ENCODE measurements at places on chromosomes 7 and 10.
A peak's percentile ranks its signal among the peaks of the same experiment; 100 is the strongest.

GRCh38 chr10:106401161-106401560, 763.3 kb downstream of the SORCS1 start:
- DNase-seq, result no peak

GRCh38 chr10:30442019-30442606, 8.1 kb downstream of the MAP3K8 start:
- DNase-seq, result no peak

GRCh38 chr7:121941830-121942229, 68.9 kb downstream of the PTPRZ1 start:
- no peak for DNase-seq

DNA sequence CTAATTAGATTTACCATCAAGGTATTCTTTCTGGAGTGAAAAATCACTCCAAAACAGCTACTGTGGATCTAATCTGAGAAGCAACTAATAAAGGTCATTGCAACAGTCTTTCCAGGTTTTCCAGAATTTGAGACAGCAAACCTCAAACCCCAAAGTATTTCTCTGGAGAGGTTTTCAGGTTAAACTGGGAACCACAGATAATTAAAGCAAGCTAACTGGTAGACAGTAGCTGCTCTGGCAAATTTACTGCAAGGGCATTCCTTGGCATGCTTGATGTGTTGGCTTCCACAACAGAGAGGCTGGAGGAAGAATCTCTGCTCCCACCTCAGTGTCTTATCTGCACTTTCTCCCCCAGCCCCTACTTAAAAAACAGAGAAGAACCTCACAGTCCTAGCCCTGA, 140.0 kb upstream of the NRBF2 start:
- DNase-seq, result no peak

DNA sequence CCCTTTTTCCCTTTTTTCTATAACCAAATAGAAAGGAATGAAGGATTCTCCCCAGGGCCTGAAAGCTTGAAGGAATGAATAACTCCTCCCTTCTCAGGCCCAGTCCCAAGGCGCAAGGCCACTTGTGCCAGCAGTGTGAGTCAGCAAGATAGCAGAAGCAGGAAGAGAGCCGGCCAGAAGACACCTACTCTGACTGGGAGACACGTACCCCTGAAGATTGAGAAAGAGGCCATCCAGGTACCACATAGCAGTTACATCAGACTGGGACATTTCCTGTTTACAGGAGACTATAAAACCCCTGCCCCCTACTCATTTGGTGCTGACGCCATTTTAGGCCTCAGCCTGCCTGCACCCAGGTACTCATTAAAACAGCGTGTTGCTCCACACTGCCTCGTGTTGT, 65.5 kb downstream of the LRRC17 start:
- DNase-seq, result no peak

DNA sequence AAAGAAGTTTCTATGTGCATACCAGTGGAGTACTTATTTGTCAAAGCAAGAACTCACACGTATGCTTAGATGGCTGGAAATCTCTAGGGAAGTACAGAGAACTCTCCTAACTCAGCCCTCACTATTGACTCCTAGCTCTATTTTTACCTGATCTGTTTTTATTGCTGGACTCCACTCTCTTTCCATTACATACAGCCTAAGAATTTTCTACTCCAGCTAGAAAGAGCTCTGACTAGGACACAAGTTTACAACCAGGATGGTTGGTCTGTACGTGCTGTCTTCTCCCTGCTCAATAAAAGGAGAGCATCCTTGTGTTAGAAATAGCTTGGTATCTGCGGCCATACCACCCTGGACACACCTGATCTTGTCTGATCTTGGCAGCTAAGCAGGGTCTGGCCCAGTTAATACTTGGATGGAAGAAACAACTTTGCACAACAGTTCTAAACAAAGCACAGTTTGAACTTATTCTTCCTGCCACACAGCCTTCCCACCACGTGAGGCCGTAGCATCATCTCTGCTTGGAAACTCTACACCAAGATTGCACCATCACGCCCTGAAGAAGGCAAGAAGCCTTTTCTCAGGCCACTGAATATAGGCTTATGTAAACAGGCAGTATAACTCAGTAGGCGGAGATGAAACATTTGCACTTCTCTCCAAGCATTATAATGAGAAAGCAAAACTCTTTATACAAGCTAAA, 50.7 kb downstream of the KCNMA1 start:
- DNase-seq, result no peak

DNA sequence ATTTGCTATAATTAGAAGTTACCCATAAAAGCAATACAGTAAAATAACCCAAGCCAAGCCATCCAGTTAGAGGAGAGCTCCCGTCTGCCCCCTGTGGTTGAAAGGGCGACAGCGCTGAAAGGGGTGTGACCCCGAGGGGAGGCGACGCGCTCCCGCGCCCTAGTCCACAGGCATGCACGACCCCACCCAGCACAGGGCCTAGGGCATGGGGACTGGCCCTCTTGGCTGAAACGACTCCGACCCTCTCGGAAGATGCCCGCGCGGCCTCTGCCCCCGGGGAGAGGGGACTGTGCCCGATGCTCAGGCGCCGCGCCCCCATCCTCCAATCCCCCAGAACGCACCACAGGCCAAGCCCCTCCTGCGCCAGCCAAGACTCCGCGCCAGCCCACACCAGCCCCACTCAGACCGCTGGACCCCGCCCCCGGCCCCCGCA, 64.0 kb downstream of the CSGALNACT2 start:
- peak; percentile 41 for DNase-seq

DNA sequence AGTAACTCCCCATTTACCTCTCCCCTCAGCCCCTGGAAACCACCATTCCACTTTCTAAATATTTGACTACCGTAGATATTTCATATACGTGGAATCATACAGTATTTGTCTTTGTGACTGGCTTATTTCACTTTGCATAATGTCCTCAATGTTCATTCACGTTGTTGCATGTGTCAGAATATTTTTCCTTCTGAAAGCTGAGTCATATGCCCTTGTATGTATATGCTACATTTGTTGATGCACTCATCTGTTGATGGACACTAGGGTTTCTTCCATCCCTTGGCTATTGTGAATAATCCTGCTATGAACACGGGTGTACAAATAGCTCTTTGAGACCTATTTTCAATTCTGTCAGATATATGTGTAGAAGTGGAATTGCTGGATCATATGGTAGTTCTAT, 25.8 kb upstream of the TSPAN13 start:
- DNase-seq, result no peak

DNA sequence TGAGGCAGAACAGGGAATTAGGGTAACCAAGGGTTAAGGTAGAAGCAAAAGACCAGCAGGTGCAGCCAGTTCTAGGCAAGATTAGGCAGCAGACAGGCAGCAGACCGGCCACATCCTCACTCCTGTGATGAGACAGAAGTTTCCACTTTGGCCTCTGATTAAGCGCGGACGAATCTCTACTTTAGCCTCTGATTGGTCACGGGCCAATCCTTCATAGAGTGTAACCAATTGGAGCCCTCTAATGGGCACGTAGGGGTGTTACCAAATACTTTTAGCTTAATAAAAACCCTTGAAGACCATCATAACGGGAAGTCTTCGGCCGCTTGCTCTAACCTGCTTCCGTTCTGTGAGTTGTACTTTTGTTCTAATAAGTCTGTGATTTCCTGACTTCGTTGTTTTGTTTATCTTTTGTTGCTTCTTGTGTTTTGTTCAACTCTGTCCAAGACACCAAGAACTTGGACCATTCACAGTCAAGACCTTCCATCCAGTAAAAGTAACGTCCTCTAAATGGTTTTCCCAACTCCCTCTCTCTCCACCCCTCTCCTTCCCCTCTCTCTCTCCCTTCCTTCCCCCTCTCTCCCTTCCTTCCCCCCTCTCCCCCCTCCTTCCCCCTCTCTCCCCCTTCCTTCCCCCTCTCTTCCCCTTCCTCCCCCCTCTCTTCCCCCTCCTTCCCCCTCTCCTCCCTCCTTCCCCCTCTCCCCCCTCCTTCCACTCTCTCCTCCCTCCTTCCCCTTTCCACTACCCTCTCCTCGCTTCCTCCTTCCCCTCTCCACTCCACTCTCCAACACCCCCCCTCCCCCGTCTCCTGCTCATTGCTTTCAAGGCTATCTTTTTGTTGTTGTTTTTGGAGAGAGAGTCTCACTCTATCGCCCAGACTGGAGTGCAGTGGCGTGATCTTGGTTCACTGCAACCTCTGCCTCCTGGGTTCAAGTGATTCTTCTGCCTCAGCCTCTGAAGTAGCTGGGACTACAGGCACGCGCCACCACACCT, 13.2 kb upstream of the MALSU1 start:
- DNase-seq, result no peak

DNA sequence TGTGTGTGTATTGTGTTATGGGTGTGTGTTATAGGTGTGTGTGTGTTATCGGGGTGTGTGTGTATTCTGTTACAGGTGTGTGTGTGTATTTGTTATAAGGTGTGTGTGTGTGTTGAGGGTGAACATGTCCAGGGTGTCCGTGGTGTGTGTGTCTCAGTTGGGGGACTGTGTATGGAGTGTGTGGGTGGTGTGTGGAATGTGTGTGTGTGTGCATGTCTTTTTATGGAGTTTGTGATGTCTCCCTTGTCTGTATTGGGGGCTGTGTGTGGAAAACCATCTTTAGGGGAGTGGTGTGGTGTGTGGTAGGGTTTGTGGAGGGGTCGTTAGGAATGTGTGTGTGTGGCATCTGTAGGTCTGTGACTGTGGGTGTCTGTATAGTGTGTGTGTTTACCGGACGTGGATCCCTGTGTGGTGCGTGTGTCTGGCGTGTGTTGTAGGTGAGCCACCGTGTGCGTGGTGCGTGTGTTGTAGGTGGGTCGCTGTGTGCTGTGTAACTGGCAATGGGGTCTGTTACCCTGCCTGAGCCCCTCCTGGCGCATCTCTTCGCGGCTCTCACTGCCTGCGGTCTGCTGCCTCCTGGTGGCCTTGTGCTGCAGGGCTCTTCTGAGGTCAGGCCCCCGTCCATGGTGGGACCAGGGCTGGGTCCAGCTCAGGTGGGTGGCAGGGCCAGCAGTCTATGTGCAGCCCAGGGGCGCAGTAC, 61.7 kb downstream of the PALD1 start:
- no peak for DNase-seq

DNA sequence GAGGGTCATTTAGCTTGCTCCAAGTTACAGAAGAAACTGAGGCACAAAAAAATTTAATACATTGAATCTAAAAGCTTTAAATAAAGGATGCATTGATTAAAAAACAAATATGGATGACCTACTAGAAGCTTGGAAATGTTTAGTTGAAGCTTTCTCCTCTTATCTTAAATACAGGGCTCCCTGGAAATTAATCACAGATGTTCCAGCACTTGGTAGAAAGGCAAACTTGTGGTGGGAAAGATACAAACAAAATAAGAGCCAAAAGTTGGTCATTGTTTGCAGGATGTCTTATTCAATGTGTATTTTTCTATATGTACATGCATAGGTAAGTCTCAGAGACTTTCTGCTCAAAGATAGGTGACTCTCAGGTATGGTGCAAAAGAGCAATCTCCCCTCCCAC, 40.7 kb upstream of the LYZL1 start:
- no peak for DNase-seq

GRCh38 chr7:85713171-85713570, 526.3 kb upstream of the SEMA3D start:
- DNase-seq, result no peak

DNA sequence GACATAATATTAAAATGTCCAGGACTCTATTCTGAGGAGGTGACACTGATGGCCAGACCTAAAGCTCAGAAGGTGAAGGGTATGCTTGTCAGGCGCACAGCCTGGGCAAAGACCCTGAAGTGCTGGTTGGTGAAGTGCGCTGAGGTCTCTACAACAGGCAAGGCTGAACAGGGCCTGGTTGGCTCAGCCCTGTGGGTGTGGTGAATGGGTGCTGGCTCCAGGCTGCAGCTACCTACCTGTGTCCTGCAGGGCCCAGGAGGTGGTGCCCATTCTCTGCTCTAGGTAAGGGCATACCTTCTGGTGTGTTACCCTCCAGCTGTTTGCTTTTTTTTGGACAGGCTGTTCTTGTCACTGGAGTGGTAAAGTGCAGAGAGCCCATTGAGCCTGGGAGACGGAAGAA, 85.1 kb downstream of the RAMP3 start:
- DNase-seq, result no peak

- DNase-seq, result no peak
Measured at GRCh38 chr10:50605269-50605950, 18.3 kb downstream of the SGMS1 start.

GRCh38 chr10:106864031-106864430, 300.5 kb downstream of the SORCS1 start:
- DNase-seq, result no peak

DNA sequence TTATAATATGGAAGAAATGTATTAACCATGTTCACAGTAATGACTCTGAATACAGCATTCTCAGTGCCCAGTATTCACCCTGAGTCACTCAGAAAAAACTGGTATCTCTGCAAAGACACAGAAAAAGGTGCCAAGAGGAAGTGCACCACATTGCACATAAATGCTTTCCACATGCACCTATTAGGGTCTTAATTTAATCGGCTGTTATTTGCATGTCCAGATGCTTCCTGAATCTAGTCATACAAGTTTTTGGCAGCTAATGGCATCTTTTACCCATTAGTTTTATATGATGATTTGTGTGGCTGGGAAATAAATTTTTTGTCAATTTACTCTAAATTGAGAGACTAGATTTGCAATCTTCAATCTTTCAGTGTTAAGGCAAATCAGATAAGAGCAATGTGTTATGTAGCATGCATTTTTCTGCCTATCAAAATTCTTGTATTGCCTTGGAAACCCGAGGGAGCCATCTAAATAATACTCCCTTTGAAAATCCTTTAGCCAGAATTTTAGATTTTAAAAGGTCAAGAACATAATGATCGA, 58.2 kb downstream of the ZNF680 start:
- no peak for DNase-seq

DNA sequence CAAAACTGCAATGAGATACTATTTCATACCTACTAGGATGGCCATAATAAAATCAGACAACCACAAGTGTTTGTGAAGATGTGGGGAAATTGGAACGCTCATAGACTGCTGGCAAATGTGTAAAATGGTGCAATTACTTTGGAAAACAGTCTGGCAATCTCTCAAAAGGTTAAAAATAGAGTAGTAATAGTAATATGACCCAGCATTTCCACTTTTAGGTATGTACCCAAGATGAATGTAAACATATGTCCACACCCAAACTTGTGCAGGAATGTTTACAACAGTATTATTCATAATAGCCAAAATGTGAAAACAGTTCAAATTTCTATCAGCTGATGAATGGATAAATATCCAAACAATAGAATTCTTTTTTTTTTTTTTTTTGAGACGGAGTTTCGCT, 731.6 kb upstream of the ANKRD30A start:
- DNase-seq, result no peak

DNA sequence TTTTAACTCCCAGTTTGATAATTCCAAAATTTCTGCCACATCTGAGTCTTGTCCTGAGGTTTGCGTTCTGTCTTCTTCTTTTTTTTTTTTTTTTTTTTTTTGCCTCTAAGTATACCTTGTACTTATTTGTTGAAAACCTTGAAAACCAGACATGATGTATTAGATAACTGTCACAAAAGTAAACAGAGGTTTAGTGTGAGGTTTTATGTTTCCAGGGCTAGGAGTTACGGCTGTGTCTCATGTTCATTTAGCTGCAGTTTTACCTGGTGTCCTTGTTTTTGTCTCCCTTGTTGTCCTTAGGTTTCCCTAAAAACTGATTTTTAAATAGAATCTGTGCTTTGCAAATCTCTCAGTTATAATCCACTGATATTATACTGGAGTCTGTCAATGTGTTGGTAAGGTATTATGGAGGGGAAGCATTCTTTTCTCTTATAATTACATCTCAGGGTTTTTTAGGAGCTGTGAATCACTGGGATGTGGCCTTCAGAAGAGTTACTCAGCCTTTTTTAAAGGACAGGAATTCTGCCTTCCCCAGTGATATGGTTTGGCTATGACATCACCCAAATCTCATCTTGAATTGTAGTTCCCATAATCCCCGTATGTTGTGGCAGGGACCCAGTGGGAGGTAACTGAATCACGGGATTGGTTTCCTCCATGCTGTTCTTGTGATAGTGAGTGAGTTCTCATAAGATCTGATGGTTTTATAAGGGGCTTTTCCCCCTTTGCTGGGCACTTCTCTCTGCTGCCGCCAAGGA, 95.0 kb downstream of the CDCA7L start:
- no peak for DNase-seq
